ENCODE measurements at places on chromosomes 6 and 20.
A peak's percentile ranks its signal among the peaks of the same experiment; 100 is the strongest.

DNA sequence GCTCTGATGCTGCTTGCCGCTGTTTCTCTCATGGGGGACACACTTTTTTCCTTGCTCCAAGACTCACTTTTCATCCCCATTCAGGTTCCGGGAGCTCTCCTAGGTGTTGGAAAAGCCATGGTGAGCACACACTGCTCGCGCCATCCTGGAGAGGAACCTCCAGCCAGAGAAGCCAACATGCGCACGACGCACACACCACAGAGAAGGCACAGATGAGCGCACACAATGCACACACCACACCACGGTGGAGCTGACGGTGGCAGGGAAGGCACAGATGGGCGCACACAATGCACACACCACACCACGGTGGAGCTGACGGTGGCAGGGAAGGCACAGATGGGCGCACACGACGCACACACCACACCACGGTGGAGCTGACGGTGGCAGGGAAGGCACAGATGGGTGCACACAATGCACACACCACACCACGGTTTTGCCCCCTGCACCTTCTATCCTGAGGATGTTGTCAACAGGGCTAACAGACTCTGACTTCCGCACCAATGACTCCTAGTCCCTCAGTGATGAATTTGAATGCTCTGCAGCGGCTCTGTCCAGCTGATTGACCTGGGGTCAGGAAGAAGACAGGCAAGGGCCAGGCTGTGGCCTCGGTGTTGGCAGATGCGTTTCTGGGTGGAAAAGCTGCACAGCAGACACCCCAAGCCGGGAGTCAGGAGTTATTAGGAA is 154.7 kb downstream of the ERMARD start:
- DNase-seq, result no peak

DNA sequence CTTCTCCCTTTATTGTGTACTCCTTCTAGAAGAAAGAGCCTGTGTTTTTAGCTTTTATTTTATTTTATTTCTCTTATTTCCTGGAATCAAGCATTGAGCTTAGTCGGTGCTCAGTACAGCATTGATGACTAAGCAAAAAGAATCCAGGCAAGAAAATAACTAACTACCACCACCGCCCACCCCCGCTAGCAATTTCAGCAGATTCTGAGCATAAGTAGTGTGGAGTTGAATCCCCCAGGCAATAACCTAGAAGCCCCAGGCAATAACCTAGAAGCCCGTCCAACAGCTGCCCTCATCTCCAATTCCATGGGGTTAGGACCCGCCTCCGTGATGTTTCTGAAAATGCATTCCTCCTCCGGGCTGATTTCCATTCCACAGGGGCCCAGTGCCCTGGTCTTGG is 258.0 kb upstream of the TAB2 start:
- no peak for DNase-seq

- no peak for DNase-seq
These were observed 3.9 kb upstream of the SRSF3 start for GRCh38 chr6:36590237-36590636.

DNA sequence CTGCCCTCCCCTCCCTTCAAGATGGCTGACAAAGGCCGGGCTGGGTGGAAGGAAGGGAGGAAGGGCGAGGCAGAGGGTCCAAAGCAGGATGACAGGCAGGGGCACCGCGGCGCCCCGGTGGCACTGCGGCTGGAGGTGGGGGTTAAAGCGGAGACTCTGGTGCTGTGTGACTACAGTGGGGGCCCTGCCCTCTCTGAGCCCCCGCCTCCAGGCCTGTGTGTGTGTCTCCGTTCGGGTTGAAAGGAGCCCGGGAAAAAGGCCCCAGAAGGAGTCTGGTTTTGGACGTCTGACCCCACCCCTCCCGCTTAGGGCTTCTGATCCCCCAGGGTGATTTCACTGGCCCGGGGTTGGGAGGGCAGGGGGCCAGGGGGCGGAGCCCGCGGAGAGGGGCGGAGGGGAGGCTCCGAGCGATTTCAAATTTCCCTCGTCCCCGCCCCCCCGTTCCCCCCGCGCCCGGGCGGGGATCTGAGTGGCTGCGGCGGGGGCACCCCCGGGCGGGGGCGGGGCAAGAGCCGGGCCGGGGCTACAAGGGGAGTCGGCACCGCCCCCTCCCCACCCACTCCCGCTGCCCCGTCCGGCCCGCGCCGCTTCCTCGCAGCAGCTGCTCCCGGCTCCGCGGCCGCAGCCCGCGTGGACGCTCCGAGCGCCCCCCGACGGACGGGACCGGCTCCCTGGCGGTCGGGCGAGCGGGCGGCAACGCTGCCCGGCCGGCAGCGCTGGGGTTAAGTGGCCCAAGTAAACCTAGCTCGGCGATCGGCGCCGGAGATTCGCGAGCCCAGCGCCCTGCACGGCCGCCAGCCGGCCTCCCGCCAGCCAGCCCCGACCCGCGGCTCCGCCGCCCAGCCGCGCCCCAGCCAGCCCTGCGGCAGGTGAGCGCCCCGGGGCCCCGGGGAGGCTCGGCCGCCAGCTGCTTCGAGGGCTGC is at the start of gene DNMT3B:
Gene DNMT3B (plus strand): TSS at position 555 of the 923 bp plus-strand sequence. CDS start 17,939 bp downstream, outside the sequence.
- peak; percentile 79 for DNase-seq

Data from KG1 (cell line).